Thoracic aorta (tissue), 2 donors: ENCODE measurements at places on chromosomes 2 and 18. TPM values are rescaled to one million over a fixed set of nuclear protein-coding genes. Genes with fewer than 3 reads are reported as not detected.

- H3K27ac ChIP-seq: no peak overlapping the region
- H3K4me3 ChIP-seq: no peak overlapping the region
- no peaks in the 10 kb centered on the region for H3K4me1 ChIP-seq
- no peaks in the 10 kb centered on the region for H3K27me3 ChIP-seq
- no peak for DNase-seq
- no peaks in the 10 kb centered on the region for H3K36me3 ChIP-seq
Measured at GRCh38 chr2:135327146-135327545, 203.9 kb downstream of the ZRANB3 start.

DNA sequence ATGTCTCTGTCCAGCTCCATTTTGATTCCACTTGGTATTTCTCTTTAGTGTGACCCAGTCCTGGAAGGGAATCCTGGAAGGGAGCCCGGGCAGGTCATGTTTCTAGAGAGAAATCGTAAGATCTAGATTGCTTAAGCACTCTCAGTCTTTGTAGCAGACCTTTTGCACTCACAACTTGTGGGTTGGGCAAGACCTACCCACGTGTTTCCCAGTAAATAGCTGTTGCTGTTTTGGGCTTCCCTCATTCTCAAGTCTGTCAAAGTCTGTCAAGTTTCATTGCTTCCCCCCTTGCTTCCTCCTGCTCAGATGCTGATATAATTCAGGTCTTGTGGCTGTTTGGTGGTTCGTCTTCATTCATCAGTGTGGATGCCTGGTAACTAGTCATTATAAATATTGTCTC lies 17.4 kb upstream of the NEMP2 start:
- no peaks in the 10 kb centered on the region for H3K4me1 ChIP-seq
- no peaks in the 10 kb centered on the region for H3K27me3 ChIP-seq
- H3K4me3 ChIP-seq: no peak overlapping the region
- no peak overlapping the region for H3K27ac ChIP-seq
- H3K36me3 ChIP-seq: no peaks in the 10 kb centered on the region

DNA sequence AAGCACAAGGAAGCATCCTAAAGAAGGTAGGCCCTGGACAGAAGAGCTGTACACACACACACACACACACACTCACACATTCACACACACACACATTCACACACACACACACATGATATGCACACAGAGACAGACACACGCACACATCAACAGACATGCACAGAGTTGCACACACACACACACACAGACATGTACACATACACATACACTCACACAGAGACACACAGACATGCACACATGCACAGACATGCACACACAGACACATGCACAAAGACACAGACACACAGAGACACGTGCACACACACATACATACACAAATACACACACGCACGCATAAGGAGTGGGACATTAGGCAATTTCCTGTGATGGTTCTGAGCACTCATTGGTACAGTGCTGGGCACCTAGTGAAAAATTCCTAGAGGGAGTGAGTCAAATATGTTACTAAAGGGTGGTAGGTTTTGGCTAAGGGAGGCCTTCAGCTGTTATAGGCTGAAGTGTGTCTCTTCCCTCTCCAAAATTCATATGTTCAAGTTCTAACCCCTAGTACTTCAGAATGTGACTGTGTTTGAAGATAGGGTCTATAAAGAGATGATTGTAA lies 26.4 kb downstream of the THNSL2 start:
- no peak overlapping the region for H3K27ac ChIP-seq
- no peak for DNase-seq
- H3K4me1 ChIP-seq: no peaks in the 10 kb centered on the region
- H3K27me3 ChIP-seq: no peaks in the 10 kb centered on the region
- H3K36me3 ChIP-seq: no peaks in the 10 kb centered on the region
- H3K4me3 ChIP-seq: no peak overlapping the region

- peaks cover 10% of the 10 kb centered on the region for H3K4me1 ChIP-seq
- no peak for DNase-seq
- H3K36me3 ChIP-seq: no peaks in the 10 kb centered on the region
- peak overlapping the region; percentile 76 for H3K27ac ChIP-seq
Measured at GRCh38 chr2:101152272-101153076, 1.3 kb upstream of the TBC1D8 start.

DNA sequence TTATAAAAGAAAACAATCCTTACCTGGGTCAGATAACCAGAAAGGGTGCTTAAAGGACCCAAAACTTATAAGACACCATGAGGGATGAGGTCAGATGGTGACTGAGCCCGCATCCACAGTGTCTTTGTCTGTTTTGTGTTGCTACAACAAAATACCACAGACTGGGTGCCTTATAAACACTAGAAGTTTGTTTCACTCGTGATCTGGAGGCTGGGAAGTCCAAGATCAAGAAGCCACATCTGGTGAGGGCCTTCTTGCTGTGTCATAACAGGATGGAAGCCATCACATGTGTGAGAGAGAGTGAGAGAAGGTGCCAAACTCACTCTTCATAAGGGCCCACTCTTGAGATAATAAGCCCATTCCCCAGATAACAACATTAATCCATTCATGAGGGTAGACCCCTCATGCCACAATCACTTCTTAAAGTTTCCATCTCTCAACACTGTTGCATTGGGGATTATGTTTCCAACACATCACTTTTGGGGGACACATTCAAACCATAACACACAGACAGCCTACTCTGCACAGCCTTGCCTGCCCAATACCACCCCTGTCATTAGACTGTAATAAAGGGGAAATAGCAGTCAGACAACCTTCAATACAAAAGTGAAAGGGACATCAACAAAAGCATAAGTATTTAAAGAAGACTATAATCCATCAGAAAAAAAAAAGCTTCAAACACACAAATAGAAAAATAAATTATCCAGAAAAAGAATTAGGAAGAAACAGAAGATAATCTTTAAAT lies 249.8 kb downstream of the ANAPC1 start:
- H3K27ac ChIP-seq: no peak overlapping the region
- DNase-seq: no peak
- peaks cover 11% of the 10 kb centered on the region for H3K4me1 ChIP-seq
- no peaks in the 10 kb centered on the region for H3K27me3 ChIP-seq
- no peaks in the 10 kb centered on the region for H3K36me3 ChIP-seq

Gene PLB1
- total RNA-seq: 29.6 TPM

Gene ANKRD62
- total RNA-seq: not detected
